ENCODE measurements at places on chromosomes 1 and 21.

GRCh38 chr1:36324353-36324703 is 883 bp upstream of the EVA1B start:
- no peak for DNase-seq
- no peaks in the 10 kb centered on the region for H3K27me3 ChIP-seq
- H3K27ac ChIP-seq, result no peak overlapping the region
- H3K36me3 ChIP-seq, result no peaks in the 10 kb centered on the region

DNA sequence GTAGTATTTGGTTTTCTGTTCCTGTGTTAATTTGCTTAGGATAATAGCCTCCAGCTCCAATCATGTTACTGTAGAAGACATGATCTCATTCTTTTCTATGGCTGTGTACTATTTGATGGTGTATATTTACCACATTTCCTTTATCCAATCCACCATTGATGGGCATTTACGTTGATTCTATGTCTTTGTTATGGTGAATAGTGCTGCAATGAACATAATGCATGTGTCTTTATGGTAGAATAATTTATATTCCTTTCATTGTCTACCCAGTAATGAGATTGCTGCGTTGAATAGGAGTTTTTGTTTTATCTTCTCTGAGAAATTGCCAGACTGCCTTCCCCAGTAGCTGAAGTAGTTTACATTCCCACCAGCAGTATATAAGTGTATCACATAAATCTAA is 538.8 kb downstream of the LRRIQ3 start:
- no peak for DNase-seq
- no peak overlapping the region for H3K27ac ChIP-seq
- no peaks in the 10 kb centered on the region for H3K4me1 ChIP-seq
- H3K36me3 ChIP-seq, result no peaks in the 10 kb centered on the region

GRCh38 chr1:213332491-213332890 is 281.4 kb downstream of the RPS6KC1 start:
- H3K4me1 ChIP-seq, result no peaks in the 10 kb centered on the region
- H3K36me3 ChIP-seq, result no peaks in the 10 kb centered on the region
- no peak for DNase-seq
- no peak overlapping the region for H3K27ac ChIP-seq
- no peak overlapping the region for H3K4me3 ChIP-seq

DNA sequence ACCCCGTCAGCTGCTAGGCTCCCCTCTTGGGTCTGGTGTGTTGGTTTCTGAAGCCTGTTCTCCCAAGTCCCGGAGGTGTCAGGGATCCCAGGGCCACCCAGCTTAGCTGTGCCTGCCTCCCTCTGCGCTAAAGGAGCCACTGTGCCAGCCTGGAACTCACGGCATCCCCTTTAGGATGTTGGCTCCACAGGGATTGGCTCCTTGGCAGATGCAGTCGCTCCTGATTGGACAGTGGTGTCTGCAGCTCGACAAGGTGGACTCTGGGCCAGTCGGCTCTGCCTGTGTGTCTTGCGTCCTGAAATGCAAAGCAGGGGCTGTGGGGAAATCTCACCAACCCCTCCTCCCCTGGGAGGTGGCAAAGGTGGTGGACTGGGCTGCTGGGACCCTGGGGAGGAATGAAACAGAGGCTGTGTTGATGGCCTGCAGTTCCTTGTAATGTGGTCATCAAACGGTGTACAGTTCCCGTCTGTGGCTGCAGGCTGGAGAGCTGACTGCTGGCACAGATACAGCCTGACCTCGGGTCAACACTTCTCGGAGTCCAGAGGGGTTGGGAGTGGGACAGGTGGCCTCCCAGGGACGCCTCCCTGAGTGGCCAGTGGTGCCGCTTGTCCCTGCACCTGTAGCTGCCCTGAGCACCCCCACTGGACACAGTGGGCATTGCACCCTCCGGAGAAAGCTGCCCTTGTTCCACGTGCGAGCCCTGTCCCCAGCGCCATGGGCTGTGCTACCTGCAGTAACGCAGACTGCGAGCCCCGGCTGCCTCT is 11.5 kb upstream of the KCNAB2 start:
- H3K36me3 ChIP-seq, result no peaks in the 10 kb centered on the region
- no peaks in the 10 kb centered on the region for H3K27me3 ChIP-seq
- H3K4me1 ChIP-seq, result peaks cover 18% of the 10 kb centered on the region
- H3K27ac ChIP-seq, result no peak overlapping the region

GRCh38 chr1:32496127-32496526 is 31.3 kb downstream of the ZBTB8B start:
- no peaks in the 10 kb centered on the region for H3K27me3 ChIP-seq
- no peaks in the 10 kb centered on the region for H3K36me3 ChIP-seq
- H3K27ac ChIP-seq, result no peak overlapping the region

DNA sequence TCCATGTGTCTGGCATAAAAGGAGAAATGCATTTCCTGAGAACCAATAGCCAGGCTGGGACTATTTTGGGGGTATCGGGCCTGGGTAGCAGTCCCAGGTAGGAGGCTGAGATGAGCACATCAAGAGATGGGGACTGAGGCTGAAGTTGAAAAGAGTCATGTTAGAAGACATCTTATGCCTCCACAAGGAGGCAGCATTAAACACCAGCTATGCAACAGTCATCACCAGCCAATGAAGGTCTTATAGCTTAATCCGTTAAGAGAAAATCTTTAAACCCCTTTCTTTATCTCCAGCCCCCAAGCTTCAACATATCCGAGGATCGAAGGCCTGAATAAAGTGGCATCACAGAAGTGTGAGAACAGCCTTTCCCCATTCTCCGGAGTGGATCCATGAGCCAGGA is 640.7 kb upstream of the PTBP2 start:
- H3K4me1 ChIP-seq, result no peaks in the 10 kb centered on the region
- peak; percentile 48 for DNase-seq
- H3K36me3 ChIP-seq, result no peaks in the 10 kb centered on the region
- H3K4me3 ChIP-seq, result no peak overlapping the region
- H3K27ac ChIP-seq, result no peak overlapping the region

- no peaks in the 10 kb centered on the region for H3K4me1 ChIP-seq
- DNase-seq, result no peak
- H3K36me3 ChIP-seq, result no peaks in the 10 kb centered on the region
- H3K27me3 ChIP-seq, result no peaks in the 10 kb centered on the region
Observed at GRCh38 chr1:73662526-73662925, 535.5 kb downstream of the LRRIQ3 start.

DNA sequence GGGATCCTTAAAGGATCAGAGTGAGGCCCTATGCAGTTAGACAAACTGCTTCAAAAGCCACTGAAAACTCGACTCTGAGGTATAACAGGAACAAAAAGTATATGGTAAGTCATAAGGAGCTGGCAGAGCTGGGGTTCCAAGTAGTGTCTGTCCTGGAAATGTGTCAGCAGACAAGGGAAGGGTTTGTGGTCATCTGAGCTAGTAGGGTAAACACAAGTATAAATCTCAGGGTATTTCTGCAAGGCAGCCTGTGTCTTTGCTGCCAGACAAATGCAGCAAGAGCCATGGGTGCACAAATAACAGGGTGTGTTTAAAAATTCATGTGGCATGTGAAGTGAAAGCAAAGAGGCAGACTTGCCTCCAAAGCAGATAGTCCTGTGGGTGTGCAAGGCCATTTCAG is 759.0 kb upstream of the ADAMTS5 start:
- H3K4me1 ChIP-seq, result no peaks in the 10 kb centered on the region
- H3K27me3 ChIP-seq, result no peaks in the 10 kb centered on the region
- H3K27ac ChIP-seq, result no peak overlapping the region
- DNase-seq, result no peak
- H3K4me3 ChIP-seq, result no peak overlapping the region

DNA sequence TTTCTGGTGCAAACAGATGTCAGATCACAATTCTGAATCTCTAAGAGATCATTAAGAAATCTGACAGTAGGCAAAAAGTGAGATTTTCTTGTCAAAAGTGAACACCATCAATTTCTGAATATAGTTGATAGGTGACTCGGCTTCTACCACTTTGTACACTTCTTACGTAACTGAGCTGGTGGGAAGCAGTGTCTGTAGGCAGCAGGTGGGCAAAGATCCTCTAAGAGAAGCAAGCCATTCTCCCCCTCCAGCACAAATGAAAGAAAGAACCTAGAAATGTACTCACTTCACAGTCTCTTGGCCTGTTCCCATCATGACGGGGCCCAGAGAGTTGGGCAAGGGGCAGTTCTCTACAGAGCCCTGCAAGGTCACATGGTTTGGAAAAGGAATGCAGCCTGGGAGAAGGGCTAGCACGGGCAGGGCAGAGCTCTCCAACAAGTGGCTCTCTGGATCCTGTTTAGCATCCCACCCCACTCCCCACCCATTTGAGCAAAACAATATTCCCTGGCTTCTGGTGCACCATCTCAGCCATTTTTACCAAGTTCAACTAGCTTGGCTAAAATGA is 412.6 kb downstream of the LTN1 start:
- H3K4me3 ChIP-seq, result no peak overlapping the region
- no peaks in the 10 kb centered on the region for H3K36me3 ChIP-seq
- peak; percentile 27 for DNase-seq
- H3K27ac ChIP-seq, result no peak overlapping the region
- H3K27me3 ChIP-seq, result no peaks in the 10 kb centered on the region

GRCh38 chr1:204194080-204194479 is 2.2 kb downstream of the KISS1 start:
- H3K36me3 ChIP-seq, result no peaks in the 10 kb centered on the region
- no peaks in the 10 kb centered on the region for H3K4me1 ChIP-seq
- no peak for DNase-seq
- no peak overlapping the region for H3K4me3 ChIP-seq
- H3K27me3 ChIP-seq, result no peaks in the 10 kb centered on the region

DNA sequence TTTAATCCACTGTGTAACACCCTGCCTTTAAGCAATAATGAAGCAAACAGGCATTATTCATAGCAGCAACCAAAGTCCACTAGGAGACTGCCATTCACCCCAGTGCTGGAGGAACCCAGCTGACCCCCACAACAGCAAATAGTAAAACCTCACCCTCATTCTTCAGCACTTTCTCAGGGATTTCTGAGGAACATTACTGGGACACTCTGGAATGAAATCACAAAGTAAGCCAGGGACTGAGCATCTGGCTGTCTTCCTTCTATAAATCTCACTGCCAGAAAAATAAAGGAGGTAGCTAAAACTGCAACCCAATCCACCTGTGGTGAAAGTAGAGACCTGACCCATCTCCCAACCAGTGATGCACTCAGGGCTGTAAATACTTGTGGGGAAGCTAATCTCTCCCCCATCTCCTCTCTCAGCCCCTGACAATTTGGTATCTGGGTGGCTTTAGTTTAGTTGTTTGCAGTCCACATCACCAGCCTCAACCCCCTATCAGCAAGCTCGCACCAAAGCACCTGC is 47.1 kb downstream of the COL6A1 start:
- H3K4me3 ChIP-seq, result no peak overlapping the region
- H3K27ac ChIP-seq, result no peak overlapping the region
- DNase-seq, result no peak
- no peaks in the 10 kb centered on the region for H3K27me3 ChIP-seq
- no peaks in the 10 kb centered on the region for H3K36me3 ChIP-seq

DNA sequence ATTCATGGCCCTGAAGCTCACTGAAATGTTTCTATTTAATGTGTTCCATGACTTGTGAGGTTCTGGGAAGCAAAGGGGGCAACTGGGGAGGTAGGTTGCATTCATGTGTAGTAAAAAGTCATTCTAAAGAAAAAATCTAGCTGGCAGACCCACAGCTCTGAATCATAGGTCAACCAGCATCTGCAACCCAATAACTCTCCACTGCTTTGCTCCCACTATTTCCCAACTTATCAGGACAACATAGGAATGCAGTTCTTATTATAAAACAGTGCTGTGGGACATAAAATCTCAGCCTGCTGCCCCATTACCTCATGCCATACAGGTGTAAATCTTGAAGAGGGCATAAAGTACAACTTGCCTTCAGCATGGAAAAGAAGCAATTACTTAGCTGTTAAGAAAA is 576.1 kb upstream of the PTBP2 start:
- H3K4me3 ChIP-seq, result no peak overlapping the region
- H3K27me3 ChIP-seq, result no peaks in the 10 kb centered on the region
- H3K27ac ChIP-seq, result no peak overlapping the region

DNA sequence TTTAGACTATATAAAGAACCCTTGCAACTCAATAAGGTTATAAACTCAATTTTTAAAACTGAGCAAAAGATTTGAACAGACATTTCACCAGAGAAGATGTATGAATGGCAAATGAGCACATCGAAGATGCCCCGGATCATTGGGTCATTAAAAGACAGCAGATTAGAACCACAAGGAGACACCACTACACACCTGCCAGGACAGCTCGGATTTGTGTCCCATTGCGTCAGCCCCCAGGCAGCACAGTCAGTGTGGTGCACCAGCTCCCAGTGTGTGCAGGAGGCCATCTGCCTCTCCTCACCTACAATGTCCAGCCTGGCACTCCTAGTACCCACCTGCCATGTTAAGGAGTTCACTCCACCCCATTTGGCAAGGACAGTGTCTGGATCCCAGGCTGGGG is 61.1 kb upstream of the LRP8 start:
- no peak for DNase-seq
- H3K27ac ChIP-seq, result no peak overlapping the region
- no peak overlapping the region for H3K4me3 ChIP-seq
- H3K27me3 ChIP-seq, result no peaks in the 10 kb centered on the region

- peak overlapping the region; percentile 58 for H3K27ac ChIP-seq
- no peaks in the 10 kb centered on the region for H3K27me3 ChIP-seq
- no peaks in the 10 kb centered on the region for H3K36me3 ChIP-seq
- peak overlapping the region; percentile 22 for H3K4me3 ChIP-seq
- DNase-seq, result peak; percentile 87
Observed at GRCh38 chr1:118960026-118960561, 28.0 kb downstream of the TBX15 start.

- H3K27me3 ChIP-seq, result peaks cover 3% of the 10 kb centered on the region
- H3K36me3 ChIP-seq, result no peaks in the 10 kb centered on the region
- DNase-seq, result no peak
- H3K4me3 ChIP-seq, result no peak overlapping the region
- H3K27ac ChIP-seq, result no peak overlapping the region
- no peaks in the 10 kb centered on the region for H3K4me1 ChIP-seq
Observed at GRCh38 chr1:223298701-223299100, 65.3 kb downstream of the SUSD4 start.

DNA sequence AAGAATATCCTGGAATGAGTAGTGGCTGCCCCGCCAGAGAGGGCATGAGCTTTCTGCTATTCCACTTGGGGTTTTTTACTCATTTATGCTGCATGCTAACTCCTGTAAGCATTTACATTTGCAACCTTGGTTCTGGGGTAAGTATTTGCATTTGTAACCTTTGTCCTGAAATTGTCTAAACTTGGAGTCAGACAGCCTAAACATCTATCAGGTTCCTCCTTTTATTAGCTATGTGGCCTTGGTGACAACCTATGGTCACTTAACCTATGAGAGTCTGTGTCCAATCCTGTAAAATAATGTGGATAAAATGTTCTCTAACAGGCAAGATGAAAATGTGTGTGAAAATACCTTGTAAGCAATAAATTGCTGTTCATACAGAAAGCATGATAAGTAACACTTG is 8.9 kb upstream of the ZMYM4 start:
- no peaks in the 10 kb centered on the region for H3K36me3 ChIP-seq
- no peak overlapping the region for H3K27ac ChIP-seq

Data from Karpas-422 (cell line).